Left ventricle myocardium inferior (tissue), 1 donor: ENCODE measurements at places on chromosomes 2 and 18. TPM values are rescaled to one million over a fixed set of nuclear protein-coding genes. Genes with fewer than 3 reads are reported as not detected.

GRCh38 chr2:159201360-159202063 is 85.0 kb downstream of the WDSUB1 start:
- DNase-seq, result no peak

- no peak for DNase-seq
Observed at GRCh38 chr2:34534761-34535160, 935.7 kb upstream of the FAM98A start.

DNA sequence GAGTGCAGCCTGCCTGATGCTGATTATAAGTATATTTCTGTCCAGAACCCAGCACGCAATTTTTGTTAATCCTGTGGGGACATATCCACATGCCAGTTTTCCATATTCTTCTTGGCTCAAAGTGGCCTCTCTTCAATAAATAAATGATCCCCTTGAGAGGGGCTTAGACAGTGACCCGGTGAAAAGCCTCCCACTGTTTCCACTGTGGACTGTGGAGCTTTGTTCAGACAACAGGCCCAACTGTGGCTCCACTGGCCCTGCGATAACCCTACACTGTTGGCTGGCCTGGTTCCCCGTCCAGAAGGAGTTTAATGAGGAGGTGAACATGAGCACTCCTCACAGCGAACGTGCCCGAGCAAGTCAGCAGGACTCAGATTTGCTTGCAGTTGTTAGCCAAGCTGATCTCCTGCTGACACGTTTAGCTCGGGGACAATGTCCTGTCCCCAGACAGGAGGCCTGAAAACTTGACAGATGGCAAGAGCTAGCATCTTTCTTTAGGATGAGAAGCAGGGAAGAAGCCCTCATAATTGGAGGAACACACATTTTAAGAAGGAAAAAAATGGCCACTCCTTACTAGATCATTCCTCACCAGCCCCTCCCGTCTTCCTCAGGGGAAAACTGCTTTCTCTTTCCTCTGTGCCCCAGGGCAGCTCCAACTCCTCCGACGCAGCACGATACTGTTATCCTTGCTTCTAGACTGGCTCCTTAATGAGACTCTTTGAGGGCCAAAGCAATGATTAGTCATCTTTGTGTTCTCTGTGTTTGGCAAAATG is 20.0 kb upstream of the MTCL1 start:
- no peak for DNase-seq

The INHA gene
- total RNA-seq, result 2.4 TPM

- no peak for DNase-seq
Observed at GRCh38 chr18:6891788-6892187, 162.3 kb downstream of the ARHGAP28 start.

The MAL gene
- total RNA-seq, result 4.4 TPM

DNA sequence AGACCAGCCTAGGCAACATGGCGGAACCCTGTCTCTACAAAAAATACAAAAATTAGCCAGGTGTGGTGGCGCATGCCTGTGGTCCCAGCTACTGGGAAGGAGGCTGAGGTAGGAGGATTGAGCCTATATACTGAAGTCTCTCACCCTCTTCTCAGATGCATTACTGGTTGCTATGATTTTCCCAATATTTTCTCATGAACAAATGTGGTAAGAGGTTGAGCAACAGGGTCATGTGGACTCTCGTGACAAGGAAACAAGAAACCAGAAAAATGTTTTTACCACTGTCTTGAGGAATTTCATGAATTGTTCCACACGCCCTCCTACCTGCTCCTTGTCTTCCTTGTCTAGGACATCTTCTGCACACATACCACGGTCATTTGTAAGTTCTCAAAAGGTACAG is 12.4 kb downstream of the LMAN2L start:
- DNase-seq, result no peak
